ENCODE measurements at places on chromosomes 12 and 14.

GRCh38 chr14:105092171-105093037, 27.2 kb upstream of the GPR132 start:
- no peak for DNase-seq

GRCh38 chr14:20680363-20680762, 4.0 kb upstream of the RNASE4 start:
- no peak for DNase-seq

- no peak for DNase-seq
These were observed 817 bp upstream of the IPO8 start for GRCh38 chr12:30696486-30696885.

- DNase-seq: no peak
These were observed 166.0 kb downstream of the FOXN3 start for GRCh38 chr14:89251061-89251460.

DNA sequence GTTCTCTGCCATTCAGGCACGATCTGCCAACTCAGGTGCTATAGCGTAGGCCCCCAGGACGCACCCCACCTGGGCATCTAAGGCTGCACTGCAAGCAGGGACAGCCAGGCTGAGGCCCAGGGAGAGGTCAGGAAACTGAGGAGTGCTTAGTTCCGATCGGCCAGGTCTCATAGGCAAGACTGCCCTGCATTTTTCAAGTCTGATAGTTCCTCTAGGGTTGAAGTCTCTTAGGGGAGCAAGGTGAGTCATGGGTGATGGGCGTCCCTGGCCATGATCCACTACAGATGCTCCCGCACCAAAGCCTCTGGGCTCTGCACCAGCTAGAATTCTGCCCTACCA, 13.2 kb downstream of the NOPCHAP1 start:
- no peak for DNase-seq

GRCh38 chr12:121222847-121223246, 12.9 kb downstream of the P2RX4 start:
- no peak for DNase-seq

- no peak for DNase-seq
These were observed 17.0 kb downstream of the FGD6 start for GRCh38 chr12:95200128-95200894.

- no peak for DNase-seq
These were observed 47.9 kb downstream of the NTF3 start for GRCh38 chr12:5479761-5480160.

DNA sequence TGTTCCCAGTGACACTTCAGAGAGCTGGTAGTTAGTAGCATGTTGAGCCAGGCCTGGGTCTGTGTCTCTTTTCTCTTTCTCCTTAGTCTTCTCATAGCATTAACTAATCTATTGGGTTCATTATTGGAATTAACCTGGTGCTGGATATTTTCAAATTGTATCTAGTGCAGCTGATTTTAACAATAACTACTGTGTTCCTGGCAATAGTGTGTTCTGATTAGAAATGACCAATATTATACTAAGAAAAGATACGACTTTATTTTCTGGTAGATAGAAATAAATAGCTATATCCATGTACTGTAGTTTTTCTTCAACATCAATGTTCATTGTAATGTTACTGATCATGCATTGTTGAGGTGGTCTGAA, 3.0 kb downstream of the FOS start:
- no peak for DNase-seq

DNA sequence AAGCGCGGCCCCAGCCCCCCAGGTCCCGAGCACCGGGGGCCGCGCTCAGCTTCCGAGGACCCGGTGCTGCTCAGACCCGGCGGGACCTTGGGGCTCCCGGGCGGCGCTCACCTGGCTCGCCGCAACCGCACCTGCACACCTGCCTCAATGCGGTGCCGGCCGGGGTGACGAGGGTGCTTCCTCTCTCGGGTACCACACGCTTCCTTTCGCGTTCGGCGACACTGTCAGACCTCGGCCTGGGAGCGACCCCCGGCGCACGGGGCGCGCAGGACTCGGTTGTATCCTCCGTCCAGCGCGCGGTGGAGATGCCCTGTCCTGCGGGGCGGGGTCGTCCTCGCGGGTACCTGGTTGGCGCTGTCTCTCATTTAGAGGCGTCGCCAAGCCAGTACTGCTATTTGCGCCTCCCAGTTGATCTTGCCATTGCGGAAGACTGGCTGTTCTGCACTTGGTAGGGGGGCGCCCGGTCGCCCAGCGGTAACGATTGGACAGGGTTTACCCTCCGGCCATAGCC, 718 bp downstream of the PACS2 start:
- DNase-seq: peak; percentile 39

DNA sequence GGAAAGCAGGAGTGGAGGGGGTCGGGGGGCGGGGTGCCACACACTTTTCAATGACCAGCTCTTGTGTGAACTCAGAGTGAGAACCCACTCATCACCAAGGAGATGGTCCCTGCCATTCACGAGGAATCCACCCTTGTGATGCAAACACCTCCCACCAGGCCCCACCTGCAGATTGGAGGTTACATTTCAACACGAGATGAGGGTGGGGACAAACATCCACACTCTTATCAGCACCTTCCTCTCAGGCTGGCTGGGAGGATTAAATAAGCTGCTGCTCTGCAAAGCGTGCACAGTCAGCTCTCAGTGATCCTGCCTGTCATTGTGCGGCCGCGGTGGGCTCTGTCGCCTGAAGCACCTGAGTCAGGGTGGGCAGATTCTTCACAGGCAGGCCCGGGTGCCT, 39.7 kb downstream of the AACS start:
- DNase-seq: no peak

GRCh38 chr12:124523071-124523470, 44.3 kb downstream of the NCOR2 start:
- no peak for DNase-seq

- DNase-seq: no peak
These were observed 1.5 kb downstream of the LGR5 start for GRCh38 chr12:71440763-71441748.

DNA sequence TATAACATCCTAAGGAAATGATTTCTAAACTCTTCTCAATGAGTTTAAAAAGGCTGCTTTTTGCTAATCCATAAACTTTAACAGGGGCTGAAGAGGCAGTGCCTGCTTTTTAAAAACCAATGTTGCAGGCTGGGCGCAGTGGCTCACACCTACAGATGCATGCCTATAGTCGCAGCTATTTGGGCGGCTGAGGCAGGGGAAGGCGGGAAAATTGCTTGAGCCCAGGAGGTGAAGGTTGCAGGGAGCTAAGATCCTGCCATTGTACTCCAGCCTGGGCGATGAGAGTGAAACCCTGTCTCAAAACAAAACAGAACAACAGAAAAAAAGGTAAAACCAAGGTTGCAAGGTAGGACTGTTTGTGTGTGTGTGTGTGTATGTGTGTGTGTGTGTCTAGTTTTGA, 531.2 kb downstream of the DIO2 start:
- no peak for DNase-seq

DNA sequence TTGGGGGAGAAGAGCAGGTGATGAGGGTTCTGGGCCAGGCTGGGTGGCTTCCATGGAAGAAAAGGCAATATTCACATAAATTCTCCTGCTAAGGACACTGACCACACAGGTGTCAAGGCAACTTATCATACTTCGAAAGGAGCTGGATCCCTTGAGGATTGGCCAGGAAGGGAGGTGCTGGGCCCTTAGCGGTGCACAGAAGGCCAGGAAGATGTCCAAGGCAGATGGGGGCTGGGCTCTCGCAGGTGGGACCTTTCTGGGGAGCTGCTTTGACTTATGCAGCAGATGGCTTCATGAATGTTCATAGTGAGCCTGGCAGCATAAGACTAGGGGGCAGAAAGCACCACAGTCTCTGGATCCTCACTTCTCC, 3.9 kb downstream of the CD63 start:
- no peak for DNase-seq

DNA sequence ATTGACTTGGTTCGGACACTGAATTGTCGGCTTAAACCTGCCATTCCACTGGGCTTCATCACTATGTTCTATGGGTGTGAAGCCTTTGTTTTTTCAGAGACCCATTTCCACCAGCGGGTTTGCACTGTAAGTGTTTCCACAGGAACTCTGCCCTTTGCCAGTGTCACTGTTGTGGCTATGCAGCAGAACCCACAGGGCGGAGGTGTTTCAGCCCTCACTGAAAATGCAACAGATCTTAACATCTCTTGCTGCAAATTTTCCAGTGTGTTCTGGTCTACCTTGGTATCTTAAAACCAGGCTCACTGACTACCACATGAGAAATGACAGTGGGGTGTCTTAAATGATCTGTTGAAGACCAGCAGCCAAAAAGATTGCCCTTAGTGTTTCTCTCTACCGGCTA, 21.1 kb downstream of the PRKCH start:
- peak; percentile 64 for DNase-seq

GRCh38 chr14:48580692-48581091, 905.3 kb upstream of the MDGA2 start:
- DNase-seq: no peak

- no peak for DNase-seq
These were observed 355.7 kb upstream of the TMEM132C start for GRCh38 chr12:127911291-127911690.

DNA sequence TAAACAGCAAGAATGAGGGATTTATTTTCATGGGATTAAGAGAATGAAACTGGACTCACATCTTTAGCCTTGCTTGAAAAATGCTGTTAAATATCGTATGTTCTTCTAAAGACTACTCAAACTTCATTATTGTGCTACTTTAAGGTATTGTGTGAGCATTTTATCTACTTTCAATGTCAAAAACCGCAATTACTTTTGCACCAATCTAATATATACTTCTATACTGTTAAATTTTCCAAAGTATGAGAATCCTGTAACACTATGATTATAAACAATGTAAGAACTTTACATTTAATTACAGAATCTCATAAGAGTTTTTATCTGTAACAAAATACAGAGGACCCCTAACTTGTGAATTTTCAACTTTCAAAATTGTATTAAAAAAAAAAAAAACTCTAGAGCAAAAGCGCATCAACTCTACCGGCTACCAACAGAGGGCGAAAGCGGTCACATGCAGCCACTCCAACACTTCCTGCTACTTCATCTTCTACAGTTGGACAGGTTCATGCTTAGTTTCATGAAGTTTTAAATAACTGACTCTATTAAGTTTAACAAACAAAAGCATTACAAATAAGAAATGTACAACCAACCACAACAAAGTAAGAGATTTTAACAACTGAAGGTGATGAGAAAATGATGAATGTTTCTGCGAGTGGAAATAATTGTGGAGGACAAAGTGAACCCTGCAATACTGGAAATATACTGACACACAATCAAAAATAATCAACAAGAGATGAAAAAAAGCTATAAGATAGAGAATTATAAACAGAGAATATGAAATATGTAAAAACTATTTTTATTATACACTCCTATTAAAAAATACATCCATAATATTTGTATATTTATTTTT, 210.9 kb downstream of the MED13L start:
- peak; percentile 44 for DNase-seq

DNA sequence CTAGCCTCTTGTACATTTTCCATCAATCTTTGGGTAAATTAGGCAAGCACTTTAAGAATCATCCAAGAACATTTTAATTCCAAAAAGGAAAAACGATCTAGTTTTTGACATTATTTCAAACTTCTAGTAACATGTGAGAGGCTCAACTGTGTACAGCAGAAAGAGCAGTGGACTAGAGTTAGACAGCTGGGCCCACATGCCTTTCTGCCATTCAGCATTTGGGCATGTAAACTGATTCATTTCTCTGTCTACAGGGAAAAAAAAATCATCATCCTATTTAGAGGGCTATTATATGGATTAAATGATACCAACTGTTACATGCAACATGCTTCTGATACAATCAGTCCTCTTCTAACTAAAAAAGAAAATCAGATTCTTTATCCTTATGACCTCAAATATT, 17.7 kb downstream of the ATP2B1 start:
- no peak for DNase-seq

GRCh38 chr14:96790186-96790585, 7.0 kb upstream of the VRK1 start:
- no peak for DNase-seq

- DNase-seq: no peak
These were observed 174.7 kb downstream of the TMEM132D start for GRCh38 chr12:129729170-129729569.

DNA sequence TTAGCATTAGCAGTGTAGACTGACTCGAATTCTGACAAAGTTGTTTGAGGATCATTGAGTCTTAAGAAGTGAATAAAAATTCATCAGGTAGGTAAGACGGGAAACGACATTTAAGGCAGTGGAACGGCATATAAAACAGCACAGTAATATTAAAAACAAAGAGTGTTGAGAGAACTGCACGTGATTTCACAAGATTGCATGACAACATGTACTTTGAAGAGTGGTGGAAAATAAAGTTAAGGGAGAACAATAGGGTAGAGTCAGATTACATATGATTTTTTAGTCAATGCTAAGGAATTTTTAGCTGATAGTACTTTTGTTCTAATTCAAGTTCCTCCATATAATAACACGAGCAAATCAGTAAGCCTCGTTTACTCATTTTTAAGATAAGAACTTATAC, 115.4 kb downstream of the SOX5 start:
- no peak for DNase-seq

GRCh38 chr14:73762375-73762822, 48.2 kb upstream of the PNMA1 start:
- no peak for DNase-seq

Data from stimulated activated CD4-positive, alpha-beta T cell treated with anti-CD3 and anti-CD28 coated beads, Interleukin-12 subunit alpha, Interleukin-12 subunit beta, amount 100 ng/mL, for 4 hours (primary cell).